H7 (cell line): ENCODE measurements at places on chromosomes 7 and 10.

GRCh38 chr7:130292682-130293257, at the start of gene CPA4:
TSS of gene CPA4 (plus strand) at chr7:130293161. CDS start at chr7:130293181, 20 bp downstream.
- DNase-seq, result no peak

GRCh38 chr10:52517012-52517411, 202.9 kb downstream of the DKK1 start:
- no peak for DNase-seq

- DNase-seq, result no peak
Observed at GRCh38 chr7:112981966-112982365, 104.7 kb downstream of the GPR85 start.

GRCh38 chr10:13512564-13512963, 16.2 kb downstream of the BEND7 start:
- no peak for DNase-seq

GRCh38 chr7:77866786-77867536, 68.4 kb downstream of the PHTF2 start:
- DNase-seq, result no peak

- no peak for DNase-seq
Observed at GRCh38 chr10:114009281-114009996, 34.2 kb upstream of the ADRB1 start.

GRCh38 chr7:112987171-112987570, 99.5 kb downstream of the GPR85 start:
- no peak for DNase-seq

GRCh38 chr7:13911909-13912308, 77.6 kb downstream of the ETV1 start:
- no peak for DNase-seq

GRCh38 chr10:16999665-17000451, 129.8 kb downstream of the CUBN start:
- no peak for DNase-seq

DNA sequence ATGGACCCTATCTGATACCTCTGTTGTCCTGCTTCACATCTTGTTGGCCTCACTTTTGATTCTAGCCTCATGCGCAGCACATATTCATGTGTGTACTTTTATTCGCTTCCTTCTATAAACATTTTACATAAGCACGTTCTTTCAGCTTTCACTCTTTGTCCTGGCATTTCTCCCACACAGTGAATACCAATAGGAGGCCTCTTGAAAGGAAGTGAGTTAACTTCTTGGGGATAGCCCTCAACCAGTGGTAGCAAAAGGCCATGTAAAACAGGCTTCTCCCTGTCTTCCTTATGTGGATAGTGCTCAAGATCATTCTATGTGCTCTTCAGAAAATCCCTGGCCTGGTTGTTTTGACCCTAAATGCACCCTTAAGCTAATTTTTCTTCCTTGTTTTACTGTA, 633.9 kb upstream of the MBL2 start:
- no peak for DNase-seq

DNA sequence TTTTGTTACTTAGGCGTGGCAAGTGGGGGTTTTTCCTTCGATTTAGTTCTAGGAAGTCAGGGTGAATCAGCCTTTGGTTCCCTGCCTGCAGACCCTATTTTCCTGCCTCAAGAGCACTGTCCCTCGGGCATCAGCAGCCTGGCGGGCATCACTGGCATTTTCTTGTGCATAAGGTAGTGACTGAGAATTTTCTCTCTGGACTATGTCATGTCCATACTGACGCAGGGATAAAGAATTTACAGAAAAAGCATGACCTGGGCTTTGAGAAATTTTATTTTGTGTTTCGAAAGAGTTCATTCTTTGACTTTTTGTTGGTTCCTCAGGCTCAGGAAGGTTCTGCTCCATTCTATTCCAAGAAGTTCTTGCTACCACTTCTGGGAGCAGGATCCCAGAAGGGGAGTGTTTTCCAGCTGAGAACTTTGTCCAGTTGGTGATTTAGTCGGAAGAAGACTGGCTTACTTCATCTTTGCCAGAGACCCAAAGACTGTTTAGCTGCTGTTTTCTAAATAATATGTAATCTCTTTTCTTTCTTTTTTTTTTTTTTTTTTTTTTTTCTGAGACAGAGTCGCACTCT, 213.9 kb upstream of the SH2B2 start:
- DNase-seq, result no peak

DNA sequence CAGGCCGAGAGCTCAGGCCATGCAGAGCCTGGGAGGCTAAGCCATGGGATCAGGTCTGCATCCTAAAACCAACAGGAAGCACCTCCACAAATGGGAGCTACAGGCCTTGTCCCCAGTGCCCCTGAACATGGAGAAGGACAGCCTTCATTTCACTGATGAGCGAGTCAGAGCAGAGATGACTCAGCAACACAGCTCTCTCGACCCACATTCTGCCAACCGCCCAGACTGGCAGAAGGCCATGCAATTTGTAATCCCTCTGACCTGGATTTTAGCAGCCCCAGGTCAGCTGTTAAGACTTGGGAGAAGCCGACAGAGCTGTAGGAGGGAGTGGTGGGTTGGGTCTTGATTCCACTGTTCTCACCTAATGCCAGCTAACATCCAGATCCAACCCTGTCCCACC, 25.5 kb downstream of the VOPP1 start:
- no peak for DNase-seq

- peak; percentile 71 for DNase-seq
Observed at GRCh38 chr7:131040467-131040932, 287.2 kb upstream of the MKLN1 start.

- DNase-seq, result no peak
Observed at GRCh38 chr10:78404296-78404695, 370.6 kb downstream of the RPS24 start.

DNA sequence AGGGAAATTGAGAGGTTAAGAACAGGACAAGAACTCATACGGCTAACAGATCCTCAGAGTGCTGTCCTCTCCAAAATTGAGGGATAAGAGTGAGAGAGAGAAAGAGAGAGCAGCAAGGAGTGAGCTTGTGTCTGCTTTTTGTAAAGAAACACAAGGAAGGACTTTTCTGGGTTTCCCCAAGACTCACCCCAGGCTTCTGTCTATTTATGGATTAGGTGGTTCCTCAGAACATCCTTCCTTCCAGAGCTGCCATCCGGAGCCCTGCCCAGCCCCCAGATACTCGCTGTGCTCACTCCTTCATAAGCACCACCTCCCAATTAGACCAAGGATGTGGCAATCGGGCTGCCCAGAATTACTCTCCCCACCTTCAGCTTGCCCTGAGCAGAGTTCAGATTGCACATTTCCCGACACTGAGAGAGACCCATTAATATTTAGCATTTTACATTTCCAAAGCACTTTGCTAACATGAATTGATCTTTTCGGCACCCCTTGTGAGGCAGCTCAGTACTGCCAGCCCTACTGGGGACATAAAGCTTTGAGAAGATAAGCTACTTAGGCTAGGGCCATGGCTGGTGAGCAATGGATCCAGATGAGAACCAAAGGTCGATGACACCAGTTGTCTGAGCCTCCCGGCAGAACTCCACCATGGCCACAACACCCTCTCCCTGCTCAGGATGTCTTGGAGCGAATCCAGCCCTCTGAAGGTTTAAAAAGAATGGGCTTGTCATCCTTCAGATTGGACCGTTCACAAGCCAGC, 19.2 kb upstream of the R3HCC1L start:
- no peak for DNase-seq
